ENCODE measurements at places on chromosomes 16 and 17.

GRCh38 chr17:66829883-66830282 is 5.0 kb upstream of the CACNG5 start:
- no peak for DNase-seq

- DNase-seq = peak; percentile 72
These were observed 33.3 kb downstream of the JPH3 start for GRCh38 chr16:87635541-87636049.

- DNase-seq = no peak
These were observed 8.8 kb upstream of the NR1D1 start for GRCh38 chr17:40108970-40109824.

DNA sequence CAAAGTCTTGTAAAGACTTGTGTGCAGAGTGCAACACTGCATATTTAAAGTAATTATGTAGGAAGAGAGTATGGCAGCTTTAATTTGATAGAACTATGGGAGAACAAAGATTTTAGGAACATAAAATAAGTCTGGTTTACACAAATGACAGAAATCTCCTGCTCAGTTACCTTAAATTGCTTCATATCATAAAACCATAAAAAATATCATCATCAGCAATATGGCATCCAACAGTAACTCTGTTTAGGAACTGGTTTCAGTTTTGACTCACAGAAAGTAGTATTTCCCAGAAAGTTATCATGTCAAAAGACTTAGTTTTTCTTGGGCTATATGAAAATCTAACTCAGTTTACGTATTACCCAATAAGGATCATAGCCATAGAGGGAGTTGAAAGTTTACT is 292.1 kb upstream of the PMFBP1 start:
- no peak for DNase-seq

GRCh38 chr17:81708739-81709185 is 3.3 kb upstream of the SLC25A10 start:
- no peak for DNase-seq

GRCh38 chr16:89366561-89367537 is 123.5 kb downstream of the ANKRD11 start:
- DNase-seq = peak; percentile 63

GRCh38 chr16:70416748-70417616 is 21.9 kb downstream of the ST3GAL2 start:
- no peak for DNase-seq

GRCh38 chr17:30961209-30962188 is 9.3 kb upstream of the RNF135 start:
- peak; percentile 26 for DNase-seq

DNA sequence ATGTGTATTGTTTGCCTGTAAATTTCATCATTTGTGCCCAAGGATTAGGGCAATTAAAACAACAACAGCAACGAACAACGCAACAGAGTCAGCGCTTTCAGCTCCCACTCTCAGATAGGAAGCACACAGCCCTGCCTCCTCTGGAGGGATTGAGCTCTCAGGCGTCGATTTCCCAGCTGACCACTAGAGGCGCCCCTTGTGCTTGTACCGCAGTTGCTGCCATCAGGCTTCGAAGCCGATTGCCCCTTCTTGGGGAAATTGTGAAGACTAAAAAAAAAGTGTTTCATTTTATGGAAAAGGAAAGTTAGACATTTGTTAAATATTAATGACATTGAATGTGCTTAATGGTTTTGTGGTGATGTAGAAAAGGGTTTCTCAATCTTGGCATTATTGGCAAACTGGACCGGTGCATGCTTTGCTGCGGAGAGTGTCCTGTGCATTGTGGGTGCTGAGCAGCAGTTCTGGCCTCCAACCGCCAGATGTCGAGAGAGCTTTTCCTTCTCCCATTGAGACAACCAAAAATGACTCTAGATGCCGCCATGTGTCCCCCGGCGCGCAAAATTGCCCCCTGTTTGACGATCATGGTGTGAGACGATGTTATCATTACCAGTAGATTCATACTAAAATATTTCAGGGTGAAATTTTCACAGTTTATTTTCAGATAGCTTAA is 650.4 kb upstream of the RBFOX1 start:
- DNase-seq = peak; percentile 9

- no peak for DNase-seq
These were observed 7.2 kb downstream of the ENO3 start for GRCh38 chr17:4958102-4958501.

- DNase-seq = no peak
These were observed 6.6 kb upstream of the TMEM204 start for GRCh38 chr16:1526608-1527555.

GRCh38 chr16:10039220-10040096 is 142.8 kb downstream of the GRIN2A start:
- peak; percentile 71 for DNase-seq

- DNase-seq = peak; percentile 53
These were observed 90.1 kb upstream of the GSE1 start for GRCh38 chr16:85522842-85523601.

- no peak for DNase-seq
These were observed 6.8 kb downstream of the CCDC102A start for GRCh38 chr16:57529391-57530103.

GRCh38 chr16:50323335-50324011 is 45.3 kb downstream of the BRD7 start:
- DNase-seq = no peak

- peak; percentile 35 for DNase-seq
These were observed 198.6 kb downstream of the AATF start for GRCh38 chr17:37147301-37147812.

GRCh38 chr16:63289834-63290460 is 1253.7 kb upstream of the CDH8 start:
- peak; percentile 53 for DNase-seq

GRCh38 chr17:65122836-65123756 is 14.1 kb upstream of the RGS9 start:
- peak; percentile 95 for DNase-seq

GRCh38 chr16:85220964-85221731 is 108.9 kb upstream of the CIBAR2 start:
- no peak for DNase-seq

DNA sequence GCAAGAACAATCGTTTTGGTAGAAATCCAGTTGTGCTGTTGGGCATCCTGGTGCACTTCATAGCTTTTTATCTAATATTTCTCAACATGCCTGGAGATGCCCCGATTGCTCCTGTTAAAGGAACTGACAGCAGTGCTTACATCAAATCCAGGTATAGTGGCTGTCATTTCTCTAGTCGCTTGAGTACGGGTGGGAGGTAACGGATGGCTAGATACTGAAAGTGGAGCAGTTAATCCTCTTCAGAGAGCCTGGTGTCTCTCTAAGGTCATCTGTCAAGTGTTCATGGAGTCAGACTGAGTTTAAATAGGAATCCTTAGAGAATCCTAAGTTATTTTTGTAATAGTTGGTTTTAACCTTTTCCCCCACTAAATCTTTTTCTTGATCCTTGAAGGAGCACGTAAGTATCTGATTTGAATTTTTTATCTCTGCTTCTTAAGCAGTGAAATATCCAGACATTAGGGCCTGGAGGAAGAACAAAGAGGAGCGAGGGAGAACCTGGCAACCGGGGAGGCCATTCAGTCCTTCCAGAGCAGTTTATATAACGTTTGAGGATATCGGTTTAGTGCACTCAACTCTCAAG is 37.2 kb downstream of the MFSD11 start:
- no peak for DNase-seq

- DNase-seq = no peak
These were observed 2.0 kb upstream of the ANTKMT start for GRCh38 chr16:718922-719321.

GRCh38 chr17:33910200-33910857 is 344.8 kb upstream of the CCL2 start:
- no peak for DNase-seq

DNA sequence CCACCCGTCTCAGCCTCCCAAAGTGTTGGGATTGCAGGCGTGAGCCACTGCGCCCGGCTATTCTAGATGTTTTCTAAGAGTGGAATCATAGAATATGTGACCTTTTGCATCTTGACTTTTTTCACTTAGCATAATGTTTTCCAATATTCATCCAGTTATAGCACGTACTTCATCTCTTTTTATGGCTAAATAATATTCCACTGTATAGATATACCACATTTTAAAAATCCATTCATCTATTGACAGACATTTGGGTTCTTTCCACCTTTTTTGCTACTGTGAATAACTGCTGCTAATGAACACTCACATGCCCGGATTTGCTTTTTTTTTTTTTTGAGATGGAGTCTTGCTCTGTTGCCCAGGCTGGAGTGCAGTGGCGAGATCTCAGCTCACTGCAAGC is 3.2 kb upstream of the EIF5A start:
- DNase-seq = no peak

- DNase-seq = no peak
These were observed 67.8 kb downstream of the CCDC182 start for GRCh38 chr17:57677301-57677700.

DNA sequence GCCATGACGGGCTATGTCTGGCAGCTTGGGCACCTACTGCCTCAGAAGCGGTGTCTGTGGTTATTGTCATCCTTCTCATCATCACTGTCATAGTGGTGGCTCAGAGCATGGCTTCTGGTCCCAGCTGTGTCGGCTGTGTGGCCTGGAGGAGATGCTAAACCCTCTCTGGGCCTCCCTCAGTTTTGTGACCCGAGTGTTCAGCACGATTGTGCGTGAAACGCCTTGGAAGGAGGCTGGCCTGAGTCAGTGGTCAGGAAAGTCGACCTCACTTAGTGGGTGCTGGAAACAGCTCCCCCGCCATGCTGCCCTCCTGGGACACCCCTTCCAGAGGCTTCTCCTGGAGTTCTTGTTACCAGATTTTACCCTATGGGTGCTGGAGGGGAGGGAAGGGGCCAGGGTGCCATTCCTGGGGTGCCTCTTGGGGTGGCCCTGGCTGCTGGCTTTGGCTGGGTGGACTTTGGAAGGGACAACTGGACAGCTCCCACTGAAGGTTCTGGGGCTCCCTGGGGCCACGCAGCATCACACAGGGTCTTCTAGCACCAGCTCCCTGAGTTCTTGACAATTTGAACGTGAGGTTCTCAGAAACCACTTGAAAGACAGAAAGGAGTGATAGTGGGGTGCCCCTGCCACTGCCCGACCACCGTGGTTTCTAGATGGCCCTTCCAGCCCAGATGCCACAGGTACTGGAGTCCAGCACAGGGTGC is 226.5 kb upstream of the GSE1 start:
- DNase-seq = no peak

GRCh38 chr16:28158136-28158535 is 53.6 kb downstream of the XPO6 start:
- DNase-seq = no peak

DNA sequence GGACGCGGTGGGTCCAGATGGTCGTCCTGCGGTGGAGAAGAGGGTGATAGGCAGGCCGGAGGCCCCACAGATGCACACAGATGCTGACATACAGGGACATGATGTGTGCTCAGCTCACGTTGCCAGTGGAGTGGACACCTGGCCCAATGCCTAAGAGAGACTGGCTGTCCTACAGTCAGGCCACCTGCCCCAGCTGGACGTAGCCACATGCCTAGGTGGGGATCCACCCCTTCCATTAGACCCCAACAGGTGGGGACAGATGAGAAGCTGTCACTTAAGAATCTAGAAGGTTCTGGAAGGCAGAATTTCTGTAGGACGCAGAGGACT is 117.6 kb upstream of the ZNF750 start:
- no peak for DNase-seq

DNA sequence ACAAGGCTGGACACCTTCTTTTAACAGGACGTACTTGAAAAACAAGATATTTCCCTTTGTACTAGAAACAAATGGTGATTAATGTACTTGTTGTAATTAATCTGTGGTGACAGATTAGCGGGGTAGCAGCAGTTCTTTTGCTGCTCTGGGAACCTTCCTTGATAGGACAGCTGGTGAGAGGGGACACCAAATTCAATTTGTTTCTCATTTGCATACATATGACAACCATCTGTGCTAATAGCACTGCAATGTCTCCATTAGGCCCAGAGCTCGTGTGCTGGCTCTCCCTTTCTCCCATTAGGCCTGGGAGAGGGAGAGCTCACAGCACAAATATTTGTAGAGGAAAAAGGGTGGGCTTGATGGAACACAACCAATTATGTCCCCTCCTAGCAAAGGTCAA is 221.0 kb upstream of the HS3ST3A1 start:
- DNase-seq = no peak

- DNase-seq = peak; percentile 1
These were observed 105.9 kb upstream of the FAM20A start for GRCh38 chr17:68707031-68707430.

GRCh38 chr17:72380120-72380519 is 259.3 kb downstream of the SOX9 start:
- DNase-seq = no peak

- no peak for DNase-seq
These were observed 583 bp upstream of the CYLD start for GRCh38 chr16:50741225-50741780.

- DNase-seq = peak; percentile 73
These were observed 5.1 kb downstream of the STH start for GRCh38 chr17:46003907-46004748.

GRCh38 chr16:56603589-56603988 is 4.8 kb upstream of the MT2A start:
- DNase-seq = peak; percentile 49

DNA sequence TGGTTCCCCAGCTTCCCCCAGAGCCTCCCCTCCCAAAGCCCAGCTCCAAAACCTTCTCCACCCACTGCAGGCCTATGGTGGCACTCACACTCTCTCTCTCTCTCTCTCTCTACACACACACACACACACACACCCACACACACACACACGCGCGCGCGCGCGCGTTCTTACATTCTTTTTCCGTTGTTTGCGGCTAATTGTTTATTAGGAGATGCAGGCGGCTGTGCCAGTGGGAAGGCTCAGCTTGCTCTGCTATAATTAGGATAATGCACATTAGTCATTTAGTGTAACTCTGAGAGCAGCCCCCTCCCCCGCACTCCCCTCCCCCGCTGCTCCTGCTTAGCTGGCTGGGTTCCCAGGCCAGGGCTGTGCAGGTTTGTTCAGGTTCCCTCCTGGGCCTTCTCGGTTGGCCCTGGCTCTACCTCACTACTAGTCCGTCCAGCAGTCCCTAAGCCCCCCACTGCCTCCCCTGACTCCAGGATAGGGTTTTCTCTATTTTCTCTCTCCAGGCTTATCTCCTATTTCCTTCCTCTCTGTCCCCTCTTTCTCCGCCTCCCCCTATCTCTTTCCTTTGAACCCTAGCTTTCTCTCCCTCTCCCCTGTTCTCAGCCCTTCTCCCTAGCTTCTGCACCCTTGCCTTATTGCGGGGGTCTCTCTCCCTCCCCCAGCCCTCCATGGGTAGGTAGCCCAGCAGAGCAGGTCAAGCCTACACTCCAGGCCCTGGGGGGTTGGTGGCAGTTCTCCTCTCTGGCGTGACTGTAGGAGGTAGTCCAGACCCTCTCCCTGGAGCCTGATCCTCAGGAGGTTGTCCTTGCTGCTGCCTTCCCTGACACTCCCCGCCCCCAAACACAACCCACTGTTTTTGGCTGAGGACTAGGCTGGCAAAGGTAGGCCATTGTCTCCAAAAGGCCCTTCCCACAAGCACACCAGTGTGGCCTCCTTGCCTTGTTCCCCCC is 34.0 kb downstream of the TMEM132E start:
- peak; percentile 6 for DNase-seq

GRCh38 chr17:5380491-5381135 is 38.8 kb downstream of the NUP88 start:
- DNase-seq = no peak

- no peak for DNase-seq
These were observed 28.2 kb downstream of the NEUROD2 start for GRCh38 chr17:39579318-39580081.

GRCh38 chr17:32847977-32848376 is 28.9 kb downstream of the MYO1D start:
- no peak for DNase-seq
